ENCODE measurements at places on chromosomes 2 and 18.

DNA sequence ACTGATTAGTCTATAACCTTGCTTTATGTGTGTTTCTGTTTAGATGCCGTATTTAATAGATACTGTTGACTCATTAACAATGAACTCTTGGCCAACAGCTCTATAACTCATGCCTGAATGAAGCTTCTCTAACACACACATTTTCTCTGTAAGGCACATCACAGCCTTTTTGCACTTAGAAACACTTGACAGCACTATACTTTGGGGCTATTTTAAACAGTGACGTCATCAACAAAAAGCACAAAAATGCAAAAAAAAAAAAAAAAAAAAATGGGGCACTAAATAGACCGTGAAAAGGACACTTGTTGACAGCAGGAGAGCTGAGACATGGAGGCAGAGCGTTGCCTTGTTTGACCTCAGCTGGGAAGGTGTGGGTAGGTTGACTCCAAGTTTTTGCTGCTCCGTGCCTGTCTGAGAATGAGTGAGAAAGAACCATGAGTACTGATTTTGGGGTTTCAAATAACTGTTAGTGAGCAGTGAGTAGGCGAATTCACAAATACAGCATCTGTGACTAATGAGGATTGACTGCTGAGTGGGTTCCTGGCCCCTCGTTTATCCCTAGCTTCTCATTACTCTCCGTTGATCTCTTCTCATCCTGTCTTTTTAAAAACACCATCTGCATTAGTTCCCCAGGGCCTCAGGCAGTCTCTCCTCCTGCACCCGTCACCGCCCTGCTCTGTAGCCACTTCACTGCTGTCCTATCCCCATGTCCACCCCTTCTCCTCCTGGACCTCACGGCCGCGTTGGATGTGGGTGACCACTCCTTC is 24.4 kb downstream of the SPP2 start:
- no peak for DNase-seq

DNA sequence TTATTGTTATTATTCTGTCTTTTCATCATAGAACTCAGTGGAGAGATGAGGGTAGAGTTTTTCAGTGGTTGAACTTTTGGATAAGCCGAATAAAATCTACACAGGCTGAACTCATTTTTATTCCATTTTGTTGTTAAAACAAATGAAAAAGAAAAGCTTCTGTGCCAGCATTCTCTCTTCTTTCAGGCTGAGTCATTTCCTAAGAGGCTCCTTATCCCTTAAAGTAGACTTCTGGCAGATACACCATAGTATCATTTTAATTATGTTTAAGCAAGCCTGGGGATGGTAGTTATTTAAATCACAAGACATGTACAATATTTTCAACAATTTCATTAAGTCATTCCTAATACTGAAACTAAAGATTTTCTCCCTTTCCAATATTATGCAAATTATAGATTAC is 1364.0 kb upstream of the NRXN1 start:
- no peak for DNase-seq

- DNase-seq: no peak
These were observed 109.7 kb downstream of the CLIP4 start for GRCh38 chr2:29224693-29225551.

DNA sequence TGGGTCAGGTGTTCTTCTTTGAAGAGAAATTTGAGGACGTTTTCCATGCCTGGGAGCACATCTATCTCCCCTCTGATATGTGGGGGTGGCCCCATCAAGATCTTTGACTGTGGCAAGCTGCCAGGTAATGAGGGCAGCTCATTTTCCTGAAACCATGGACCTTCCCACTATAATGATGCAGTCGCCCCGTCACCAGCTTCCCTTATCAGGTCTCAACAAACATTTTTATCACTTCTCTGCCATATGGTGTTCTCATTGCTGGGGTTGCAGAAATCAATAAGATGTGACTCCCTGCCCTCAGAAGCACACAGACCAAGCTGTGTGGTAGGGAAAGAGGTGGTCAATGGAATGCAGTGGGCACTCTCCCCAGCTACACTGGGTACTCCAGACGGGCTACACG is 48.4 kb upstream of the B3GNT7 start:
- DNase-seq: no peak

DNA sequence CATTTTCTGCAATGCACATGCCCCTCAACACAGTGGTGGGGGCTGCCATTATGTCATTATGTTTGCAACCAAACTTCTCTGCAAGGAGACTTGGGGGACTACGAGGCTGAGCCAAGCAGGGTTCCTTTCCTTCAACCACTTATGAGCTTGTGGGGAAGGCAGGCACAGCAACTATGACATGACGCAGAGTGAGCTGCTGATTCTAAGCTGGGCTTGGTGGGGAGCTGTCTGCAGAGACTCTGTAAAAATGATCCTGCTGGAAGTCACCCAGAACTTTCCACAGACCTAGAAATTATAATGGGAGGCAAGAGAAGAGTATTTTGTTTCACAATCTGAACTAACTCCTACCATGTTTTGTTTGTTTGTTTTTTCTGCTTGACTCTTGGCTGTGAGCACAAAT is 55.6 kb downstream of the INPP5D start:
- DNase-seq: no peak

DNA sequence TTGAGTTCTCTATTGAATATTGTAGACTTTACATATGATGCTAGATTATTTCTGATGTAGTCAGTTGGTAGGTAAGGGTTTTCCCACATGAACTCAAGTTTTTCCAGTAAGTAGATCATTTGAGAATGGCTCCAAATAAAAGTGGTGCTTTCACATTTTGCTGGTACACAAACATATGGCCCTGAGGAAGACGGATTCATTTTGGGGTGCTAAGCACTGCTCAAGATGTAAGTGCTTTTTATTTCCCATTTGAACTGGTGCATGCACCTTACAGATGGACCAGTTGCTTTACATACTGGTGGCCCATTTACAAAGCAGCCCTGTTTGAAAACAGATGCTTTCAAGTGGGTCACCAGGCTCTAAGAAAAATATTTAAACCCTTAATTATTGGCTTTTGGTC is 266.7 kb downstream of the MEIS1 start:
- DNase-seq: no peak

- DNase-seq: no peak
These were observed 55.2 kb downstream of the EMX1 start for GRCh38 chr2:72972352-72973136.

DNA sequence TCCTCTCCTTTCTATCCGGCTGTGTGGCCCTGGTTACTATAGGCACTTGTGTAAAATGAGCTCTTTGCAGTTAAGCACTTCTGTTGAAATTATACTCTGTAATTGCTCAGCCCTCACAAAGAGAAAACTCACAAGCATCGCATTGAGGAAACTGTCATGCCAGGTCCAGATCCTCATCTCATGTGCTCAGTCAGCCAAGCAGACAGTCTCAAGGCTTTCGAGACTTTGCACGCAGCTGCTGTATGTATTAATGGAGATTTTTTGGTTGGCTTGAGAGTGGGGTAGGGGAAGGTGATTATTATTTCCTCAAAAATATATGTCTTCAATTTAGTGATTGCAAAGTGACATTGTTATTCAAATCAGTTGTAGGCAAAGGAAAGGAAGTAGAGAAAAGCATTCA is 33.0 kb upstream of the PHLPP1 start:
- DNase-seq: no peak

- DNase-seq: no peak
These were observed 105.0 kb upstream of the SMAD7 start for GRCh38 chr18:49055754-49056172.

GRCh38 chr18:12747530-12748315 is 44.9 kb downstream of the PSMG2 start:
- DNase-seq: no peak

DNA sequence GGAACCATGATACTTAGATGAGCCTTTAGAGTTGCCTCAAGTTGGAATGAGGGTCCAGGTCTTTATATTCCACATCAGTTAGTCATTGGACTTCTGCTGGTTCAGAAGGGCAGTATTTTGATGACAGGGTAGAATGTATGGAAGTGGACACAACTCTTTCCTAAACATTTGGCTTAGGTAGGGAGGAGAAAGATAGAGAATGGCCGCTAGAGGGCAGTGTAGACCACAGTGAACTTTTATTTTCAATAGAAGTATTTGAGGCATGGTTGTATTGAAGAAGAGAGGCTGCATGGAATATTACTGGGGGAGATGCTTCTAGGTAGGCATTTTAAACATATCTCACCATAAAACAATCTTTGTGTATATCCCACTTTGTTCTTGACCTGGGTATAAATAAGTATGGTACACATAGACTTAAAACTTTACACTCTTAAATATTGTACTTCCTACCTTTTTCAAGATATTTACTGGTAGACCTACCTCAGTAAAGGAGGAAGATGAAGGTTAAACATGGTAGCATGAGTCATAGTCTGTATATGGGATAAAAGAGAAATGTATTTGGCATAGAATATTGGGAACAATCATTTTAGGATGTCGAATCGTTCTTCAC is 497.6 kb upstream of the FAM98A start:
- DNase-seq: peak; percentile 16

DNA sequence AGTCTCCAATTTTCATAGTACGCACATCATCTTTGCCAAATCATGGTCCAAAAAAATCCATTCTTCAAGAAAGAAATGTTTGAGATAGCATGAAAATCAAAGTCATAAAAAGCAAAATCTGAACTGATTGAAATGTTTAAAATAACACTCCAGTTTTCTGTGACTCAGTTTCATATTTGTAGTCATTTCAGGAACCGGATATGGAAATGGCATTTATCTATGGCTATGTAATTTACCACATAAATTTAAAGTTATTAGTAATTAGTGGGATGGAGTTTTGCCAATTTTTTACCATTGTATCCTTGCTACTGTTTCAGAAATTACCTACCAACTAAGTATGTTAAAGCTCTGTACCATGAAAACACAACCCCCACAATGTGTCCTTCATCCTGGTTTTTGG is 456.6 kb upstream of the ACVR2A start:
- no peak for DNase-seq

GRCh38 chr2:217983276-217984233 is 19.2 kb downstream of the TNS1 start:
- no peak for DNase-seq

DNA sequence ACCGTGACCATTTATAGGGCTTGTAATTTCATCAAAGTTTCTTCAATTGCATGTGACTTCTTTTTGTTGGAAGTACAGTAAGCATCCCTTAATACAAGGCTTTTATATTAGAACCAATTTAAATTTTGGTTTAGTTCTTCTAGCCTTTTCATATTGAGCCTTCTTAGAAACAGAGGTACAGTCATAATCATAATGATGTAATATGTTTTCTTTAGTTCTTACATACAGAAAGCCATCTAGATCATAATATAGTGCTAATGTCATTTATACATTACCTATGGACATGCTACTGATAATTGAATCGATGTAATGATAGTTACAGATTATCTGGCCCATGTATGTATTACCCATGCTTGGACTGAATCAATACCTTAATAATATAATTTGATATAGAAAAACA is 109.9 kb upstream of the OTX1 start:
- DNase-seq: no peak

DNA sequence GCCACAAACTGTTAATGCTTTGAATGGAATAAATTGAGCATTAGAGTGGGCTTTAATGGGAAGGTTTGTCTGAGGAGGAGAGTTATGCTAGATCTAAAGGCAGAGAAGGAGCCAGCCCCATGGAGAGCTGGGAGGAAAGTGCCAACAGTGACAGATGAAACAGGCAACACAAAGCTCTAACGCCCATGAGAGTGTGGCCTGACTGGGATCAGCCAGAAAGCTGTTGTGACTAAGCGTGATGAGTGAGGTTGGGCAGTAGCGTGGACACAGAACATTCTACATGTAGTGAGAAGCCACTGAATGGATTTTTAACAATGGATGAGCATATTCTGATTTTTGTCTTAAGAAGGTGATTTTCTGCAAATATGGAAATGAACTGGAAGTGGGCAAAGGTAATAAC is 185.3 kb upstream of the SIX2 start:
- DNase-seq: no peak

GRCh38 chr18:41798879-41799278 is 156.2 kb upstream of the PIK3C3 start:
- DNase-seq: no peak

DNA sequence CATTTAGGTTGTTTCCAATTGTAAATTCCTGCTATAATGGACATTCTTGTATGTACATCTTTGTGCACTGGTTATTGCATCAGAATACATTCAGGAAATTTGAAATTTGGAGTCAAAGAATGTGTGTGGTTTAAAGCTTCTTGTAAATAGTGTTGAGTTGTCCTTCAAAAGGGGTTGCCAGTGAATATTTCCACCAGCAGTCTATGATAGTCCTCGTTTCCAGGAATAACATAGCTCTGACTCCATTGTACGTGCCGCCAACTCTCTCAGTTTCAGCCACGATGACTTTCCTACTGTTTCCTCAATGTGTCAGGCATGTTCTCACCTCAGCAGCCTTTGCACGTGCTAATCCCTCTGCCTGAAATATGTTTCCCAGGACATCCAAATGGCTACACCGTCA is 10.9 kb upstream of the HS6ST1 start:
- DNase-seq: no peak

- no peak for DNase-seq
These were observed 20.3 kb downstream of the RALB start for GRCh38 chr2:120272763-120273481.

- DNase-seq: no peak
These were observed 46.4 kb downstream of the UXS1 start for GRCh38 chr2:106147665-106148064.

DNA sequence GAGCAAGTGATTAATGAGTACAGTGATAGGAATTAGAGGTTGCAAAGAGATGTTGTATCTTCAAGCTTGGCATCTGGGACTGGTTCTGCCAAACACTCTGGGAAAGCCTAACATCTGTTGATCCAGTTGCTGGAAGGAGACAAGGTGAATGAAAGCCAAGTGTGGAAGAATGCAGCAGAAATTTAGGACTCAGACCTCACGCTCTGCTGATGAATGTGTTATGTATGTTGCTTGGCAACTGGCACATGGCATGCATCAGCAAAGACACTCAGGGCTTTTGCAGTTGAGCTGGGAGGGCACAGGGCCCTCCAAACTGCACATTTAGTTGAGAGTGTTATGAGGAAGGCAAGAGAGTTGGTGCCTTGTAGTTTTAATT is 105.5 kb downstream of the COLEC12 start:
- DNase-seq: no peak

DNA sequence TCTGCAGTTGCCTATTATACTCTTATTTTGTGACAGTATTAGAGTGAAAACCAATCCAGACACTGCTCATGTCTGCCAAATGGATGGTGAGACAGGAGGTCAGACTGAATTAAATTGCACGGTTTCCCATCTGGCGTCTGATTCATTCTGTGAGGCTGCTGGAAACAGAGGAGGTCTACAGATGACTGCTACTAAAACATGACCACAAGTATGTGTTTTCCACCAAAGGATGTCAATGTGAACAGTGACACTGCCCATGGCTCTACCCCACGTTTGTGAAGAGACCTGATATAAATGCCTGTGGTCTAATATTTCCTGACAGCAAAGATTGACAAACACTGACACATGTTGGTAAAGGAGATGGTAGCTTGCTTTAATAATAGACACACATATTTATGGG is 104.3 kb upstream of the ST6GAL2 start:
- DNase-seq: no peak

- DNase-seq: no peak
These were observed 127.9 kb downstream of the ZNF532 start for GRCh38 chr18:58992301-58993231.

DNA sequence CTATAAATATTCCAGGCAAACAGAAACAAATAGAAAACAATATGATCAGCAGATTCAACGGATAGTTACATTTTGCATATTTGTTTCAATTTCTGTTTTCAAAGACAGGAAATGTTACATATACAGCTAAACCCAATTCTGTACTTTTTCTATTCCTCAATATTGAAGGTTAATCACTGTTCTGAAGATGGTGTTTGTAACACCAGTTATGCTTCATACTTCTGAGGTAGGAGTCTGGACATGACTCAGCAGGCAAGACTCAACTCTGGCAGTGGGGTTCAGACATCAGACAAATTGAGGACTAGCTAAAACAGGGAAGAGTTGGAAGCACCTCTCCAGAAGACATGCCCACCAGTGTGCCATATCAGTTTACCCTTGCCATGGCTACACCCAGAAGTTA is 16.6 kb downstream of the SERPINB13 start:
- DNase-seq: no peak

Data from stimulated activated naive CD4-positive, alpha-beta T cell treated with Interleukin-2 at 50 U/mL for 16 hours (primary cell).